ENCODE measurements at places on chromosomes 6 and 20.

- DNase-seq = no peak
Observed at GRCh38 chr6:31764198-31764597, 1.7 kb downstream of the SAPCD1 start.

- DNase-seq = no peak
Observed at GRCh38 chr6:586553-586952, 70.3 kb downstream of the HUS1B start.

- no peak for DNase-seq
Observed at GRCh38 chr20:9496155-9496554, 18.2 kb upstream of the LAMP5 start.

GRCh38 chr6:160071805-160072690 is 49.6 kb upstream of the SLC22A1 start:
- no peak for DNase-seq

GRCh38 chr6:13375360-13375878 is 47.1 kb upstream of the TBC1D7 start:
- no peak for DNase-seq
